ENCODE measurements at places on chromosomes 12 and 14.

GRCh38 chr12:94427501-94428381, 31.9 kb downstream of the CEP83 start:
- DNase-seq = no peak

- no peak for DNase-seq
Measured at GRCh38 chr12:103855896-103856657, 15.0 kb upstream of the NT5DC3 start.

GRCh38 chr14:95229749-95230148, 72.4 kb upstream of the DICER1 start:
- no peak for DNase-seq

DNA sequence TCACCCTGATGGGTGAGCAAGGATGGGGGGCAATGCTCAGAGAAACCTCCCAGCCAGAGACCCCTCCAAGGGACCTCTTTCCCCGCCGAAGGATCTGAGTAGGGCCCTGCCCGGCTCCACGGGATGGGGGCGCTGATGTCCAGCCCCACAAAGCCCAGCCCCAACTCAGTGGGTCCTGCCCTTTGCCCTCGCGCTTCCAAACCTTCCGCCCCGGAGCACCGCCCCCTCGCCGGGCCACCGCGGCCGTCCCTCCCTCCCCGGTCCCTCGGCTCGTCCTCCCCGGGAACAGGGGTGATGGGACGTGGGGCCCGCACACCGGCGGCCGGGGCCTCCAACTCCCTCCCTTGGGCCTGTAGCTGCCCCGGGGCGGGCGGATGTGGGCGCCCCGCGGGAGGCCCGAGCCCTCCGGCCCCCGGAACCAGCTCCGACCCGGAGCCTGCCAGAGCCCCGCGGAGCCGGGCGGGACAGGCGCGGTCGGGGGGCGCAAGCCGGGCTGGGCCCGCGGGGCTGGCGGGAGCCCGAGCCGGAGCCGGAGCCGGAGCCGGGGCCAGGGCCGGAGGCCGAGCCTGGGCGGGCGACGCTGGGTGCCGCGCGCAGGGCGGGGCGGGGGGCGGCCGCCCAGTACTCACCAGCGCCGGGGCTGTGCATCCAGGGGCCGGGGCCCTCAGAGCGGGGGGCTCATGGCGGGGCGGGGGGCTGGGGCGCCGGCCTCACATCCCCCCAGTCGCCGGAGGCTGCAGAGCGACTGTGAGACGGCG, 386 bp downstream of the HDAC7 start:
- no peak for DNase-seq

DNA sequence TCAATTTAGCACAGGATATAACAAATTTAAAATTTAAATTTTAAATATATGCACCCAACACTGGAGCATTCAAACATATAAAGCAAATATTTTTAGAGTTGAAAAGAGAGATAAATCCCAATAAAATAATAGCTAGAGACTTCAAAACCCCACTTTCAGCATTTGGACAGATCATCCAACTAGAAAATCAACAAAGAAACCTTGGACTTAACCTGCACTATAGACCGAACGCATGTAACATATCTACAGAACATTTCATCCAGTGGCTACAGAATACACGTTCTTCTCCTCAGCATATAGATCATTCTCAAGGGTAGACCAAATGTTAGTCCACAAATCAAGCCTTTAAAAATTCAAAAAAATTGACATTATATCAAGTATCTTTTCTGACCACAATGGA, 64.0 kb downstream of the SPTSSA start:
- no peak for DNase-seq

- no peak for DNase-seq
Measured at GRCh38 chr14:71397371-71397770, 490.1 kb downstream of the PCNX1 start.

- DNase-seq = no peak
Measured at GRCh38 chr12:53122961-53123468, 19.7 kb downstream of the SOAT2 start.

DNA sequence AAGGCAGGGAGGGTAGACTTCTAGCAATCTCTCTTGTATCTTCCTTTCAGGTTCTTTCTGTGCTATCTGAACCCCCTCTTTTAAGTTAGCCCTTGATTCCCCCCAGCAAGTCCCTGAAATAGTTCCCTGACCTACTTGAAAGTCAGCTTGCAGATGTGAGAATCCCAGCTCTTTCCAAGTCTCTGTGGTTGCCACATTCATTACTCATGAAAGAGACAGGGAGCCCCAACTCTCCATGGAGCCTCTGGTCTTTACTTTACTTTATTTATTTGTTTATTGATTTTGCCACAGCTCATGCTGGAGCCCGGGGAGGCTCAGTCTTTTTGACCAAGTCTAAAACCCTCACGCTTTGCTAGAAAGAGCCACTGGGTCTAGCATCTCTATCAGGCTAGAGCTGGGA, 193.6 kb upstream of the FAR2 start:
- DNase-seq = no peak

GRCh38 chr12:101327051-101327450, 47.1 kb downstream of the UTP20 start:
- no peak for DNase-seq

- no peak for DNase-seq
Measured at GRCh38 chr12:946631-947030, 2.9 kb downstream of the RAD52 start.

GRCh38 chr14:51518711-51519110, 133.0 kb upstream of the FRMD6 start:
- DNase-seq = no peak

- DNase-seq = no peak
Measured at GRCh38 chr14:57058319-57058718, 210.4 kb downstream of the EXOC5 start.
